ENCODE measurements at places on chromosomes 12 and 14.

DNA sequence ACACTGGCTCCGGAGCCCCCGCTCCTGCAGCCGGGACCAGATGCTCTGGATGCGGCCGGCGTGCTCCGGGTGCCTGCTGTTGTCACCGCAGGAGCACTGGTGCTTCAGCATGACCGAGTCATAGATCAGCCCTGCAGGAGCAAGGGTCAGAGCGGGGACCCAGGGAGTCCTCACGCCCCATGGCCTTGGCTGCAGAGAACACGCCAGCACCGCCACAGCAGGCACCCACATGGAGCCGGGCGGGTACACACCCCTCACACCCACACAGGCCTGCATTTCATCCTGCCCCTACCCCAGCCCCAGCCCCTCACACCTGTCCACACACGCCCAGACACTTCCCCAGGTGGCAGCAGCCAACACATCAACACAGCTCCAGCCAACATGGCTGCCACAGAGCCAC, 18.8 kb downstream of the SLC48A1 start:
- no peak for DNase-seq

DNA sequence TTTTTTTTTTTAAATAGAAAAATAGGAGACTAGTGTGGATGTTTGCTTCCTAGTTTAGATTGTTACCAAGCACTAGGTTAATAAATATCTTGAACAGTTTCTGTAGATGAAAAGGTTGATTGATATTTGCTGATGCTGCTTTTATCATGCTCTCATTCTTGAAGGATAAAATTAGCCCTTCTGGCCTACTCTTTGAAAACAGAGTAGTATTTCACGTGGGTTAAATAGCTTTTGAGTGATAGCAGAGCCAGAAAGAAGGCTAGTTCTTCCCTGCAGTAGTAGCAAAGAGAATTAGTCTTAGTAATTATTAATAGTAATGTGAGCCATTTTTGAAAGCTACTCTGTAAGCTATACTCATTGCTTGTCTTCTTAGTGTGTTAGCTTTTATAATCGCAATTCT, 5.2 kb downstream of the NEDD1 start:
- DNase-seq, result no peak

DNA sequence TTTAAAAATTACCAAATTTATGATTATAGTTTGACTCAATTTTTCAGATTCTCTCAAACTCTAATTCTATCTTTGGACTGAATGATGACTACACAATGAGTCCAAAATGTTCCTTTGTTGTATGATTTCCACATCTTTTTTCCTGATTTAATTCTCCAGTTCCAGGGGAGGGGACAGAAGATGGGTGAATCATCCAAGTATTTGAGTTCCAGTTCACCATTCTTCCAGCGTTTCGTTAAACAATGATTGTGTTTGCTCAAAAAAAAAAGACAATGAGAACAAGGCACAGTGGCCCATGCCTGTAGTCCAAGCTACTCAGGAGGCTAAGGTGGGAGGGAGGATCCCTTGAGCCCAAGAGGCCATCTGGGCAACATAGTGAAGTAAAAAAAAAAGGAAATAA, 23.8 kb downstream of the BAZ1A start:
- no peak for DNase-seq

DNA sequence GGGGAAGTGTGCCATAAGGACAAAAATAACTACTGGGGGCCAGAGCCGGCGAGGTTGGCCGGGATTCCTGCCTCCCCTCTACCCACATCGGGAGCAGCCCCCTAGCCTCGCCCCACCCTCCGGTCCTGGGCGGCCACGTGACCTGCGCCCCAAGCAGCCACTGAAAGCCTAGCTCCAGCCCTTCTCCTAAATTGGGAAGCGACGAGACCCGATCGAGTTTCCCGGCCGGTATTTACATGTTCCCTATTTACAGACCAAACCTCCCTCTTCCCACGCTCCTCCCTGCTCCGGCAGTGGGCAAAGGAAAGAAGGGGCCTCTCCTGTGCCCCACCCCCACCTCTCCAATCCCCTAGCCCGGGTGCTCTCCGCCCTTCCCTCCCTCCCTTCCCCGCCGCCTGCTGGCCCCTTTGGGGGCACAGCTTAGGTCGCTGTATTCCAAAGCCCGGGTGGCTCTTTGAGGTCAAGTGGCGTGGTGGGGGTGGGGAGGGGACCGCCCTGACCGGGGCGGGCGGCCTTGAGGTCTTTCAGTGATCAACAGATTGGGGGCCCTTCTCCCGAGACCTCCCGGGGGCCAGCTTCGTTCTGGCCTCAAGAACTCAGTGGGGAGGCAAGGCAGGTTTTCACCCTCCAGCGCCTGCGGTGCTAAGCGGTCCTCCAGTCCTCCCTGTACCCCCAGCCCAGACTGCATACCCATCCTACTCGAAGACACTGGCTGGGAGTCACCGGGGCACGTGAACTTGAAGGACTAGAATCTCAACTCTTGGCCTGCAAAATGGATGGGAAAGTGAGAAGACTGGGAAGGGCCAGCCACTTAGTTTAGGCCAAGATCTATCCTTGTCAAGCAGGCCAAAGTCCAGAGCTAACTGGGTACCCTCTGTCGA, 6.3 kb upstream of the CTDSP2 start:
- DNase-seq, result no peak

GRCh38 chr12:89642959-89643358, 65.7 kb downstream of the ATP2B1 start:
- DNase-seq, result no peak

GRCh38 chr12:13581031-13581430, 384.5 kb downstream of the EMP1 start:
- DNase-seq, result no peak

DNA sequence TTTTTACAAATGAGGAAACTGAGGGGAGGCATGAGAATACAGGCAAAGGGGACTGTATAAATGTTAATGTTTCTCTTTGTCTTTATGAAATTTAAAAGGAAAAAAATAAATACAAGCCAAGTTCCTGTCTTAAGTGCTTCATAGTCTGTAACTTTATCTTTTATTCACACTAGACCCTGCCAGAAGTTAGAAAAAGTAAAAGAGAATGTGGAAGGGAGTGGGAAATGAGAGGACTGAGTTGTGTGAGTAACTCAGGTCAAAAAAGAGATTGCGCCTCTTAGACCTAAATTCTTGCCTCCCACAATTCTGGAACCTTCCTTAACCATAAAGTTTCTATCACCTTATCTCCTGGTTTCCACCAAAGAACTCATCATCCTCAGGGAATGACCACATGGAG, 141.1 kb downstream of the KICS2 start:
- no peak for DNase-seq

- DNase-seq, result no peak
Measured at GRCh38 chr12:109572506-109572845, 828 bp downstream of the MMAB start.

DNA sequence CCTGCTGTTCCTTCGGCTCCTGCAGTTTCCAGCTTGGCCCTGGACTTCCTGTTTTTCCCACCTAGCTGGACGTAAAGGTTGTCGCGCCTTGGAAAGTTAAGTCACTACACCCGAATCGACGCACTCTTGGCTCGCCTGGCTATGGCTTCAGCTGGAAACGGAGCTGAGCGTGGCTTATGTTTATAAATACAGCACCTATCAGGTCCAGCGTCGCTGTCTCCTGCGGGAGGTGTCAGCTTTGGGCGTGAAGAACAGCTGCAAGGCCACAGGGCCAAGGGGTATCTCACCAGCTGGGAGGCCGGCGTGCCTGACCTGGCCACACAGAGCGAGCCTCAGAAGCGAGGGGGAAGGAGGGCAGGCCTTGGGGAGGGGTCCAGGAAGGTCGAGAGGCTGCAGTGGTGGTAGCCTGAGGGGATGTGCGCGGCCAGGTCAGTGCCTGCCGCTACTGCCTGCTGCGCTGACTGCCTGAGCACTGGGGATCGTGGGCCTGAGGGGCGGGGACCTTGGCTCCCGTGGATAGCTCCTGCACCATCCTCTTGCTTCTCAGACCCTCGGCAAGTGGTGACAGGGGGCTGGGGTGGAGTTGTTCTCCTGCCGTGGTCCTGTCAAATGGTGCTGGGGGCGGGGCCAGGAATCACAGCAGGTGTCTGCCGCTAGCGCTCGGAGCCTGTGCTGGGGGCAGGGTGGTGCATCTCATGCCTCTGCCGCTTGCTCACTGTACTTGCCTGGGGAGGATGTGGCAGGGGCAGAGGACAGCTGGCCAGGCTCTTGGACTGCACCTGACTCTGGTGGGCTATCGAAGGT, 12.5 kb downstream of the PACS2 start:
- no peak for DNase-seq

- no peak for DNase-seq
Measured at GRCh38 chr14:70245026-70245425, 56.3 kb upstream of the SLC8A3 start.

GRCh38 chr14:22008766-22009165, 335.1 kb upstream of the OR4E1 start:
- DNase-seq, result no peak

- no peak for DNase-seq
Measured at GRCh38 chr14:32470161-32470715, 141.1 kb downstream of the AKAP6 start.

DNA sequence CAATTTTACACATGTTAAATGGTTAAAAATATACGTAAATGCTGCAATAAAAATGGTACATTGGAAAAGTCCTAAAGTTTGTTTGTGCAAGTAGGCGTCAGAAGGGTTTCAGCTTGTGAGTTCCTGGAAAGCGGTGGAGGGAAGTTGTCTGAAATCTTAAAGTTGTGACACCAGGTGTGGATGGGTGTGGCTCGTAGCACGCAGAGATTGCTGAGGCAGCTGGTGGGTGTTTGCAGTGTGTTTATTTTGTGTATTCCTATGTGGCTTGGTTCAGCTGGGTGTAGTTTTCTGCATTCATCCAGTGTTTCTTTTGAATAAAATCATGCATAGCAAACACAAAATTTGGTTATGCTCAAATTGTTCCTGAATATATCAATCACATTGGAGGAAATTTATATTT, 136.8 kb upstream of the TBX3 start:
- no peak for DNase-seq

GRCh38 chr12:103422328-103422727, 73.4 kb downstream of the C12orf42 start:
- DNase-seq, result no peak

- peak; percentile 33 for DNase-seq
Measured at GRCh38 chr12:54032627-54033100, at the start of gene HOXC5. HOXC5 (plus strand) TSS chr12:54033050; CDS start chr12:54033123, 73 bp downstream.

- no peak for DNase-seq
Measured at GRCh38 chr14:96197969-96198368, 6.7 kb upstream of the BDKRB2 start.

- no peak for DNase-seq
Measured at GRCh38 chr14:75279763-75280290, 1.2 kb downstream of the FOS start.

DNA sequence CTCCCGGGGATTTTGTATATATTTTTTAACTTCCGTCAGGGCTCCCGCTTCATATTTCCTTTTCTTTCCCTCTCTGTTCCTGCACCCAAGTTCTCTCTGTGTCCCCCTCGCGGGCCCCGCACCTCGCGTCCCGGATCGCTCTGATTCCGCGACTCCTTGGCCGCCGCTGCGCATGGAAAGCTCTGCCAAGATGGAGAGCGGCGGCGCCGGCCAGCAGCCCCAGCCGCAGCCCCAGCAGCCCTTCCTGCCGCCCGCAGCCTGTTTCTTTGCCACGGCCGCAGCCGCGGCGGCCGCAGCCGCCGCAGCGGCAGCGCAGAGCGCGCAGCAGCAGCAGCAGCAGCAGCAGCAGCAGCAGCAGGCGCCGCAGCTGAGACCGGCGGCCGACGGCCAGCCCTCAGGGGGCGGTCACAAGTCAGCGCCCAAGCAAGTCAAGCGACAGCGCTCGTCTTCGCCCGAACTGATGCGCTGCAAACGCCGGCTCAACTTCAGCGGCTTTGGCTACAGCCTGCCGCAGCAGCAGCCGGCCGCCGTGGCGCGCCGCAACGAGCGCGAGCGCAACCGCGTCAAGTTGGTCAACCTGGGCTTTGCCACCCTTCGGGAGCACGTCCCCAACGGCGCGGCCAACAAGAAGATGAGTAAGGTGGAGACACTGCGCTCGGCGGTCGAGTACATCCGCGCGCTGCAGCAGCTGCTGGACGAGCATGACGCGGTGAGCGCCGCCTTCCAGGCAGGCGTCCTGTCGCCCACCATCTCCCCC, 777 bp downstream of the ASCL1 start:
- DNase-seq, result no peak

- DNase-seq, result no peak
Measured at GRCh38 chr12:97848051-97848450, 385.4 kb downstream of the RMST start.

DNA sequence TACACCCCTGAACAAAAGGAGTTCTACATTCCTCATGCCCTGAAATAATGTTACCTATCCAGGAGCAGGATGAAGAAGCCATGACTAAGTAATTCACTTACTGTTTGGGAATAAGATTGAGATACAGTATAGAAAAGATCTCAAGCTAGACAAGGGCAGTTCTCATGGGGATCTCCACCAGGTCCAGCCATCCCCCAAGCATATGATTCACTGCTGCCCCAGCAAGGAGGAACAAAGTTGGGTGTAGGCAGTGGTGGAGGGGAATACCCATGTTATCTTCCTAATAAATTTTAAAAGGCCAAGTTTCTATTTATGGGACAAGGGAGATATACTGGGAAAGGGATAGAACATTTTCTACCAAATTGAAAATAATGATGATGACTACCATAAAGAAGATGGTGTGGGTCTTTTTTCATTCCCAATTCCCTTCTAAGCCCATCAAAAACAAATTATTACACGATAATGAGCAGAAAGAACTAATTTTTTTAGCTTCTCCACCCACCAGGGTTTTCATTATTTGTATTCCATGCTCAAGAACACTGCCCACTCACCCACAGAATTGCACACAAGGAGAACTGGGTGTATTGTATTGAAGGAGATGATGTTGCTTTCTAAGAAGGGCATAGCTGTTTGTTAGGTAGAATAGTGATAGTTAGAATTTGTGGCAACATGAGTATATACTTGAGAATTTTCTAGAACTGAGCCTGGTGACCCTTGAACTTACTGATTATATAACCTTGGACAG, 204.6 kb downstream of the BTG1 start:
- DNase-seq, result no peak

GRCh38 chr14:74634964-74635363, 22.9 kb upstream of the LTBP2 start:
- no peak for DNase-seq

GRCh38 chr12:24470050-24470449, 478.9 kb downstream of the BCAT1 start:
- DNase-seq, result no peak

GRCh38 chr12:10178821-10179220, at the start of gene TMEM52B:
TMEM52B (plus strand) TSS chr12:10179032; CDS start chr12:10179575, 543 bp downstream.
- no peak for DNase-seq

- no peak for DNase-seq
Measured at GRCh38 chr12:18897823-18898222, 159.9 kb downstream of the CAPZA3 start.

GRCh38 chr12:64618953-64619590, 8.8 kb downstream of the RASSF3 start:
- DNase-seq, result no peak

- no peak for DNase-seq
Measured at GRCh38 chr12:101700299-101700820, 2.9 kb downstream of the CHPT1 start.

GRCh38 chr12:83575326-83575725, 888.6 kb downstream of the TMTC2 start:
- no peak for DNase-seq
